ENCODE measurements at places on chromosomes 1 and 21.

DNA sequence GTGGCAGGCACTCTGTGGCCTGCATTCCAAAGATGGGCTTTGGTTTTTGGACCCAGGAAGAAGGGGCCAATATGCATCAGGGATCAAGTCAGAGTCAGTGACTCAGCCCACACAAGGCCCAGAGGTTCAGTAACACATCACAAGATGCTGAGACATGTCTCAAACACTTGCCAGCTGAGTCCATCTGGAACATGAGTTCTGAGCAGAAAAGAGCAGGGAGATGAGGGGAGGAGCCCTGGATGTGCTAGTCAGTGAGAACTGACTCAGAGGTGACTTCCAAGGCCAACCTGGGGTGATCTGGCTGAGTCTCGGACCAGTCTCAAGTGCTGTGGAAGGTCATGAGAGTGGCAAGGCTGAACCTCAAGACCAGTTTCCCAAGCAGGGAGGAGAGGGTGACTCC is 150.1 kb downstream of the CDC7 start:
- no peak for DNase-seq

DNA sequence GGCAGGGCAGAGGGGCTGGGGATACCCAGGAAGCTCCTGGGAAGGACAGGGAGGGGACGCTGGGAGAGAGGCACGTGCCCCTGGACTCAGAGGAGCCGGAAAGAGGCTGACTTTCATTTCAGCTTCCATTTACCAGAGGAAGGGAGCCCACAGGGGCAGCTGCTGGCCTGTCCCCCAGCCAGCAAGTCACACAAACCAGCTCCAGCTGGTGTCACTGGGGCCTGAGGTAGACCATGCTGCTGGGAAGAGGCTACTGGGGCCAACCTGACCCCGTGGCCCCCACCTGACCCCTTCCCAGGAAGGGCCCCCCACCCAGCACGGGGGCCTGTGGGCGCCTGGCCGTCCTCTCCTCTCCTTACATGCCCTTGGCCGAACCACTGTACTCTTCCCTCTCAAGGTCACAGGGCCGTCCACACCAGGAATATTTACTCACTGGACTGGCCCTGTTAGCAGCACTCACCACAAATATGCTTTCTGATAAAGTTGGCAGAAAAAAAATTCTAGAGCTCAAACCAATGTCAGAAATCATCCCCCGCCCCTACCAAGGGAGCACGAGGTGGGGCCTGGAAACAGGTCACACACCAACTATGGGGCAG is 110.5 kb downstream of the CASZ1 start:
- DNase-seq, result no peak

- DNase-seq, result no peak
Measured at GRCh38 chr1:54103414-54103813, 49.4 kb downstream of the CDCP2 start.

DNA sequence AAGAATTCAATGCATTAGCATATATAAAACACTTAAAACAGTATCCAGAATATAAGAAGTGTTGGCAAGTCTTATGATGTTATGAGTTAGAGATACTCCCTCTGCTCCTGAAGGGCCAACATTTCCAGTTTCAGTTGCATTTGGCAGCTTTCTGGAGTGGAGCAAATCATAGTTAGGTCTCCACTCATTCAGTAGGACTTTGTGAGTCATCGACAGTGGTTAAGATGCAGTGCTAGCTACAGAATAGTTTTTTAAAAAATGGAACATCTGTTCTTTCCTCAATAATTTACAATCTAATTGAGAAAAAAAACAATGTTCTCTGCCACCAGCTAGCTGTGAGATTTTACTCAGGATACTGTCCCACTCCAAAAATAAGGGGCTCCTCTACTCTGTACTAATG is 389.1 kb downstream of the HLX start:
- DNase-seq, result no peak

GRCh38 chr1:193402977-193403376 is 216.6 kb upstream of the B3GALT2 start:
- no peak for DNase-seq

- no peak for DNase-seq
Measured at GRCh38 chr21:17613242-17613676, 558 bp upstream of the BTG3 start.

GRCh38 chr1:111729946-111730681 is 9.1 kb downstream of the INKA2 start:
- no peak for DNase-seq

DNA sequence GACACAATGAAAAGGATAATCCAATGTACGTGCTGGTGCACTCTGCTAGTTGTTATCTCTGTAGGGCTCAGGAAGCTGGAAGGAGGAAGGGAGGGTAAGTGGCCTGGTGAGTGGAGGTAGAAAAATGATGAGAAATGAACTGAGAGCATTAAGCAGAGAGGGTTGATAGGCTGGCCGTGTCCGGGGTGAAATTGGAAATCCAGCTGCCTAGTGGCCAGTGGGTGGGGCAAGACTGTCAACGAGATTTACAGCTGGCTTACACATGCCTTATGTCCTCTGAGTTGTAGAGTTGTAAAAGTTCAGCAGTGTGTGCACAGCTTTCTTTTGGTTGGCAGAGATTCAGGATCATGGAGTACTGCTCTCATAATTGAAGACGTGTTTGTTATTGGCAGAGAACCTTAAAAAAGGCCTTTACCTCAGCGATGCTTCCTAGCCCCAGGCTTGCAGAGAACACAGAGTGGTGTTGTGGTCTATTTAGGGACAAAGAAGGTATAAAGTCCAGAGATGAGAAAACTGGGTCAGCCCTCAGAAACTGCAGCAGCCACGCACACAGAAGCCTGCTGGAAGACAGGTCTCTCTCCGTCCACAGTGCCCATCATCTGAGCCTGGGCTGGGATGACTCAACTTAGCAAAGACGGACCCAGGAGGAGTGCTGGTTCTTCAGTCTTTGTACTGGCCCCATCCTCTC is 132.4 kb downstream of the EDEM3 start:
- DNase-seq, result no peak

DNA sequence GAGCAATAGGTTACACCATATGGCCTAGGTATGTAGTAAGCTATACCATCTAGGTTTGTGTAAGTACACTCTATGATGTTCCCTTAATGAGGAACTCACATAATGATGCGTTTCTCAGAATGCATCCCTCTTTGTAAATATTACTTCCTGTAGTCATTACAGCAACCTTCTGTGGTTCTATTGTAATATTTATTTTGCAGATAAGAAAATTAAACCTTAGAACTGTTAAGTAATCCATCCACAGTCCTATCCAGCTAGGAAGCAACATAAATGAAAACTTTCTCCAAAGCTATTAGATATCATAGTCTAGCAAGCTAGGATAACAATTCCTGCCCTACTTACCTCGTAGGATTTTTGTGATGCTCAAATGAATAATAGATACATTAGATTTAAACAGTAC is 88.7 kb downstream of the WLS start:
- no peak for DNase-seq

DNA sequence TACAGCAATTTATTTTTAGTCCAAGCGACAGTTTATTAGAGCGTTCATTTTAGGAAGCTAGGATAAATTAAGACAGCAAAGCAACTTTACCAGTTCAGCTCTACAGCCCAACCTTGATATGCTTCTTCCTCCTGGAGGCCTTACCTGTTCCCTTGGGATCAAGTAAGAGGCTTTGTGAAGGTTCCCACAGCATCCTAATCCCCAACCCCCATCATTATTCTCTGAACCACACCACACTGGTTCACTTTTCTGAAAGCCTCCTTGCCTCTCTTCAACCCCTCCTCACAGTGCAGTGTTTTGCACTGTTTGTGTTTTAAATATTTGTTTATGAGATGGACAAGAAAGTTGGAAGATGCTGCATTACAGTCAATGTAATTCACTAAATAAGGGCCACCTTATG is 126.3 kb upstream of the CXADR start:
- no peak for DNase-seq

GRCh38 chr1:24773618-24774017 is 28.4 kb downstream of the CLIC4 start:
- no peak for DNase-seq

DNA sequence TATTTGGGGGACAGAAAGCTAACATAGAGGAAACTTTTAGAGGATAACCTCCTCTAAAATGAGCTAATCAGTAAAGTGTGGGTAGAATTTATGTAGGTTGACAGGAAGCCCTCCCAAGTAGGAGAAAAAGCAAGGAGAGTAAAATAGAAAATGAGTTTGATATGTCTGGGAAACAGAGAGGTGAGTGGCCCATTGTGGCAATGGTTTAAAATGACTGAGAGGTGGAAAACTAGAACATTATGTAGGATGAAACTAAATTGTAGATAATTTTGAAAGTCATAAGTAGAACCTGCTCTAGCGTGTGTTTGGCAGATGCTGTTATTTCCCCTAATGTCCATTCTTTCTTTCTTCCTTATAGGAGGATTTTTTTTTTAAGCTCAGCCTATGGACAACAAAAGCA is 8.5 kb upstream of the LPGAT1 start:
- DNase-seq, result no peak

GRCh38 chr1:9100471-9101043 is 28.3 kb downstream of the GPR157 start:
- no peak for DNase-seq

DNA sequence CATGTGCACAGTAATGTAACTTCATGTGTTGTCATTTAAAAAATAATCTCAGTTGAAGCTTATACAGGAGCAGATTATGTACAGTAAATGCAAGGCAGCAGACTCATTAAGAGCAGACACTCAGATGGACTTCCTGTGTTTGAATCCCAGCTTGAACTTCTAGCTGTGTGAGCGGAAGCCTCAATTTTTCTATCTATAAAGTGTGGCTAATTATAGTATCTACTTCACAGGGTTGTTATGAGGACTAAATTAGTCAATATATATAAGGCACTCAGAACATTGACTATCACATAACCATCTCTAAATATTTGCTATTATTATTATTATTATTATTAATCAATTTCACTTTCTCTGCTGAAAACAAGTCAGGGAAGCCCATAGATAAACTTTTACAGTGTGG is 141.6 kb downstream of the ZP4 start:
- DNase-seq, result no peak

- no peak for DNase-seq
Measured at GRCh38 chr1:150619576-150620509, 9.6 kb downstream of the ENSA start.

- DNase-seq, result no peak
Measured at GRCh38 chr1:169886931-169887330, 6.8 kb downstream of the SCYL3 start.

- DNase-seq, result no peak
Measured at GRCh38 chr1:183926983-183927382, 110.5 kb downstream of the COLGALT2 start.

DNA sequence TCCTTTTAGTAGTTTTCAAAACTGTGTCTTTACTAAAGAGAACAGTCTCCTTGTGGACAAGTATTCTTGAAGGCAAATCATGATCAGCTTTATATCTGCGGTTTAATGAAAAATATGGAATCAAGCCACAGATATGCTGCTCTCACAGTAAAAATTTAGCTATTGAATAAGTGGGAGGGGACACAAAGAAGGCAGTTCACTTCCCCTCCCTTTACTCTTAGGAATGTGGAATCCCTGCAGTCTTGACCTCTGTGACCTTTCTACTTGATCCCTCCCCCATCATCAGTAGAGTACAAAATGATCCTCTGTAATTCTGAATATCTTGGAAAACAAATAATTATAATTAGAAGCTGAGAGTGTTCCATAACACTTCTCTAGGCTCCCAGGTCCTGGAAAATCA is 136.7 kb upstream of the HOOK1 start:
- no peak for DNase-seq

DNA sequence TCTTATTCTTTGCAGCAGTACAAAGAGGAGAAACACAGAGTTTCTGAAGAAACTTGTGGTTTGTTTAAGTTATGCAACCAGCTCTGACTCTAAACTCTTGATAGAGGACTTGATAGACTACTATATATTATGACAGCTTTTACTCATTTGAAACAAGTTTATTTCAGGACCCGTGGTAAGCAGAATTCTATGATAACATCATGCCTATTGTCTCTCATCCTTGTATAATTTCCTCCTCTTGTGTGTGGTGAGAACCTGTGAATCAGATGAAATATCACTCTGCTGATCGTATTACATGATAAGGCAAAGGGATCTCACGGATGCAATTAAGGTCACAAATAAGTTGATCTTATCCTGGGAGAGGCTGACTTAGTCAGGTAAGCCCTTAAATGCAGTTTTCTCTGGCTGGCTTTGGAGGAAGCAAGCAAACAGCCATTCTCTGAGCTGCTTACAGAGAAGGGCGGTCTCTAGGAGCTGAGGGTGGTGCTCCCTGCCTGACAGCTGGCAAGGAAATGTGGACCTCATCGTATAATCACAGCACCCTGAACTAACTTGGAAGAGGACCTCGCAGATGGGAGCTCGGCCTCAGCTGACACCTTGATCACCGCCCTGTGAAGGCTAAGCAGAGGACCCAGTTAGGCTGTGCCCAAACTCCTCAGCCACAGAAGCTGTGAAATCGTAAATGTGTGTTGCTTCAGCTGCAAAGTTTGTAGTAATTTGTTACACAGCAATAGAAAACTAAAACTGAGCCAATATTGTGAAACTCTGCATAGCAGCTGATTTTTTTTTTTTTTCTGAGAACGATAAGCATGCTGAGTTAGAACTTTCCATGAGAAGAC is 151.1 kb upstream of the DPT start:
- peak; percentile 4 for DNase-seq

- DNase-seq, result no peak
Measured at GRCh38 chr1:204257446-204257845, 43.7 kb upstream of the GOLT1A start.

GRCh38 chr1:12416101-12416500 is 186.3 kb downstream of the VPS13D start:
- DNase-seq, result no peak

All from NCI-H524 treated with DMSO at 0.1 percent for 48 hours (cell line).